ENCODE measurements at places on chromosomes 1 and 21.

GRCh38 chr1:1206966-1207531 is 657 bp upstream of the TNFRSF18 start:
- no peak for DNase-seq

DNA sequence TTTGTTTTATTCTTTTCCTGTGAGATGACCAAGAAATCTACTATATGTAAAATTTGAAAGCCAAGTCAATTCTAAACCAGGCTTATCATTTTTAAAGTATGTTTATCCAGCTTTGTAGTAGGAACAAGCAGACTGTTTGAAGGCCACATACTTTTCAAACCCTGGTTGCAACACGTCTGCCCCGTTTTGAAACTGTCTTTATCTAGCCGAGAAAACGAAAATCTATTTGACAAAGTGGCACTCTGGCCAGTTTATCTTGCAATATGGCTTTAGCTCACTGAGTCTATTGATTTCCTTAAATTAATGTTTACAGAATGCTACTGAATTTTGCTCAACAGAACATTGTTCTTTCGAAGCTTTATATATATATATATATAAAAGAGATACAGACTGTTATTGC is 39.7 kb downstream of the PROX1 start:
- DNase-seq = no peak

GRCh38 chr1:79667848-79668696 is 661.5 kb upstream of the ADGRL4 start:
- no peak for DNase-seq

GRCh38 chr1:61427510-61427909 is 297.4 kb downstream of the TM2D1 start:
- no peak for DNase-seq

- DNase-seq = no peak
Measured at GRCh38 chr1:150365941-150366340, 2.0 kb downstream of the RPRD2 start.

DNA sequence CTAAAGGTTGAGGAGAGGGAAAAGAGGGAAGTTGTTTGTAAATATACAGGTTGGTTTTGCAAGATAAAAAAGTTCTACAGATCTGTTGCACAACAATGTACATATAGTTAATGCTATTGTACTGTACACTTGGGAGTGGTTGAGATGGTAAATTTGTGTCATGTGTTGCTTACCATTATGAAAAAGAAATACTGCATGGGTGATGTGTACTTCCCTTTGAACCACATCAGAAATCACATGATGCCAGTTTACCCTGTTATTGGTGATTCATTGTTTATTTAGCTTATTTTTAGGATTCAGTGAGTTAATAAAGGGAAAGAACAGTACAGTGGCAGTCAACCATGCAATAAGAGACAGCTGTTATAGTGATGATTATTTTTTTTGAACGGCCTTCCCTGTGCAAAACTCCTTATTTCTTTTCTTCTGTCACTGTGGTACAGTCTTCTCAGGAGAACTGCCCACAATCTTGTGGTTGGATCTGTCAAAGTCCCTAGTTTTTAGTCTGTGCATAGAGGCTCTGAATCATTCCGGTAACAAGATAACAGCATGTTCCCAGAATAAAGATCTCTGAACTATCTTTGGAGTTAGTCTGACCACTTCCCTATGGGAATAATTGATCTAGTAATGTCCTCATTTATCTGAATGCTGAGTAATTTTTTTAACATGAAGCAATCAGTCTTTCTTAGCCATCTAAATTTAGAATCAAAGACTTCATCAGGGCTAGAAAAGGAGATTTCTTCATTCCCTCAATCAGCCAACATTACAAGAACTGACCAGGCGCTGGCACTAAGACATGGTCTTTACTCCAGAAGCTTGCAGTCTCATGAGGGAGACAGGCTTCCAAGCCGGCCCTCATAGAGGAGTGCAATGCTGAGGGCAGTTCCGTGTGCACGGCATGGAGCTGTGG is 84.2 kb downstream of the SH3GLB1 start:
- DNase-seq = no peak

- DNase-seq = no peak
Measured at GRCh38 chr1:66245691-66246090, 288.3 kb upstream of the SGIP1 start.

- DNase-seq = no peak
Measured at GRCh38 chr1:244029124-244029523, 22.0 kb upstream of the ZBTB18 start.

DNA sequence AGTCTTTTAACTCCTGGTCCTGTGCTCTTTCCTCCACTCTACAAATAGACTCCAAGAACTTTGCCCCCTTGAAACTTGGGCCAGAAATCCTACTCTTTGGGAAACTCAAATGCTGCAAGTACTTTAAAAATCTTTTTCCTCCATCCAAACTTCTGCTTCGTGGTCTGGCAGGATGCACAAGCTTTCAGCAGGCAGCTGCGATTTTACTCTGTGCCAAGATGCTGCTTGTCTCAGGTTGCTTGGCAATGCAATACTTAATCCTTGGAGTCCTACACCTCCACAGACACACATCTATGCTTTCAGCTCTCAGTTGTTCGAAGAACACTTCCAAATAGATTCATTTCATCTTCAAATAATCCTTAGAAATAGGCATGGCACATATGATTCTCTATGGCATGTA is 435.3 kb upstream of the USP24 start:
- no peak for DNase-seq

DNA sequence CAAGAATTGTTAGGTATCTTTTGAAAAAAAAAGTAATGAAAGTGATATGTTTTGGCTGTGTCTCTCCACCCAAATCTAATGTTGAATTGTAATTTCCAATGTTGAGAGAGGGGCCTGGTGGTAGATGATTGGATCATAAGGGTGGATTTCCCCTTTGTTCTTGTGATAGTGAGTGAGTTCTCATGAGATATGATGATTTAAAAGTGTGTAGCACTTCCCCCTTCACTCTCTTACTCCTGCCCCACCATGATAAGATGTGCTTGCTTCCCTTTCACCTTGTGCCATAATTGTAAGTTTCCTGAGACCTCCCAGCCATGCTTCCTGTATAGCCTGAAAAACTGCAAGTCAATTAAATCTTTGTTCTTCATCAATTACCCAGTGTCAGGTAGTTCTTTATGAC is 70.7 kb downstream of the XCL2 start:
- no peak for DNase-seq

- no peak for DNase-seq
Measured at GRCh38 chr1:241999026-241999425, at the start of gene MAP1LC3C. Gene MAP1LC3C (minus strand): TSS chr1:241999098. CDS start chr1:241999008, 90 bp downstream.

- DNase-seq = no peak
Measured at GRCh38 chr1:15018767-15019166, 134.8 kb upstream of the TMEM51 start.

- DNase-seq = no peak
Measured at GRCh38 chr1:14138687-14139086, 438.7 kb downstream of the PRDM2 start.

- DNase-seq = no peak
Measured at GRCh38 chr1:153525088-153525728, 10.6 kb downstream of the S100A6 start.

DNA sequence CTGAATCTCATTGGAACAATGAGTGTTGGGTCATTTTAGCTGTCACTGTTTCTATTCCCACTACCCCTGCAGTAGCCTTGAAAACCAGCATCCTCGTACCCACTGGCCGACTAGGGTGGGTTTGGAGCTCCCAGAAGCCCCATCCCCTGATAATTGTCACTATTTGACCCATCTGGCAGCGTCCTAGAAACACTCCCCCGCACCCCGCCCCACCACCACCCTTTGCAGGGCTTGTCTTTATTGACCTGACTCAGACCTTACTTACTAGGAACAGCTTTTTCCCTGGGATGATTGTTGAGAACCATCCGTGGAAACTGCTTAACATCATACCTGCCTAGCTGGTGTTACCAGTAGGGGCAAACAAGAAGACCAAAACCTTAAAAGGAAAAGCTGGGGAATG is 28.4 kb upstream of the AGPAT3 start:
- no peak for DNase-seq

GRCh38 chr1:178109348-178110143 is 15.6 kb downstream of the RASAL2 start:
- no peak for DNase-seq

DNA sequence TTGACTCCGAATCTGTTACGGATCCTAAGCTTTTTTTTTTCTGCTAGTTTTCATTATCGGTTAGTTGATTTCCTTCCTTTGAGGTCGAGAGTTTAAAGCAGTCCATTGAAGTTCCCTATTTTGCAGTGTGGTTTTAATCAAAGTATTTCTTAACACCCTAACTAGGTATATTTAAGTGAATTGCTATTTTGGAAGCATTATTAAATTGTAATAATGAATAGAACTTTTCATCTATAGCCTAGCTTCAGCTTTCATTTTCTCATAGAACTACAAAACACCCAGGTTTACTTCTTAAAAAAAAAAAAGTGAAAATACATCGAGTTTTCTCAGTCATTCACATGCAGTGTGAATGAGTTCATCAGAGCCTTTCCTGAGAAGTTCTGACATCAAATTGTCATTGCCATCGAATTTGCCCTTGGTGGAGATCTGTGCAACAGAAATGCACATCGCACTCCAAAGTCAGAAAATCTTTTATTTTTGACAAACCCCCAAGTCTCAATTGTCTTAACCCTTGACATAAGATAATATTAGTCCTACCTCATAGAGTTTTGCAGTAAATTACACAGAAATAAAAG is 1.1 kb upstream of the LBR start:
- DNase-seq = no peak

DNA sequence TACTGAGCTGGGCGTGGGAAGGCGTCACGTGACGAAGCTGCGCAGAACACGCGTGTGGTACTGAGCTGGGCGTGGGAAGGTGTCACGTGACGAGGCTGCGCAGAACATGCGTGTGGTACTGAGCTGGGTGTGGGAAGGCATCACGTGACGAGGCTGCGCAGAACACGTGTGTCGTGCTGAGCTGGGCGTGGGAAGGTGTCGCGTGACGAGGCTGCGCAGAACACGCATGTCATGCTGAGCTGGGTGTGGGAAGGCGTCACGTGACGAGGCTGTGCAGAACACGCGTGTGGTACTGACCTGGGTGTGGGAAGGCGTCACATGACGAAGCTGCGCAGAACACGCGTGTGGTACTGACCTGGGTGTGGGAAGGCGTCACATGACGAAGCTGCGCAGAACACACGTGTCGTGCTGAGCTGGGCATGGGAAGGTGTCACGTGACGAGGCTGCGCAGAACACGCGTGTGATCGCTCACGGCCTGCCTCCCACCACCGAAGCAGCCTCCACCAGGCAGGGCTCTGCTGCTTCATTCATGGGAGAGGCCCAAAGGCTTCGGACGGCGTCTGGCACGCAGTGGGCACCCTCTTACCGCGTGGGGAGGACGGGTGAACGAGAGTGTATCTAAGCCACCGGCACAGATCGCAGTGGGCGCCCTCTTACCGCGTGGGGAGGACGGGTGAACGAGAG is 24.0 kb downstream of the CFAP74 start:
- no peak for DNase-seq

DNA sequence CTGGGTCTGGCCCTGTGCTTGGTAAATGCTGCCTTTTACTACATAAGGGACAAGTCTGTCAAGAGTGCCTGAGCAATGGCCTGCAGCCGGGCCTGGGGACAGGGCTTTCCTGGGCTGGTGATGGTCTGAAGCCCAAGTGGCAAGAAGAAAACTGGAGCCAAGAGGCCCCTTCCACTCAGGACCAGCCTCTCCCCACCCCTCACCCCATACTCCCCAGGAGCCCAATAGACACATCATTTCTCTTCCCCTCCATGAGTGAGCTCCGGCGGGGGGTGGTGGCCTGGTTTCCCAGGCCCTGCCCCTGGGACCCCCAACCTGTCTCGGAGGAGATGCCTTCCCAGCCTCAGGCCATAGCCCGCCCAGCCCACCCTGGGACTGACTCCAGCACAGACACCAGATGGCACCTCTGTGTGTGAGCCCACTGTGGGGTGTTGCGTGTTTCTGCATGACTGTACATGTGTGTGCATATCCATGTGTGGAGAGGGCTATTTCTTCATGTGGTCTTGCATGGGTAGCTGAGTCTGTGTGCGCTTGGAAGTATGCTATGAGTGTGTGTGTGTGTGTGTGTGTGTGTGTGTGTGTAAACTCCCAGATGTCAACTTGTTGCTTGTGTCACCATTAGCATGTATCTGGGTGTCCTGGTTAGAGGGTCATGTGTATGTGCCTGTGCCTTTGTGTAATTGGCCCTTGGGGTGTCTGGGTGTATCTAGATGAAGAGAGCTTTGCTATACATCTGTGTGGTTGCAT is 14.3 kb upstream of the LRP8 start:
- no peak for DNase-seq

- DNase-seq = no peak
Measured at GRCh38 chr1:25874635-25875153, 814 bp downstream of the PAQR7 start.

DNA sequence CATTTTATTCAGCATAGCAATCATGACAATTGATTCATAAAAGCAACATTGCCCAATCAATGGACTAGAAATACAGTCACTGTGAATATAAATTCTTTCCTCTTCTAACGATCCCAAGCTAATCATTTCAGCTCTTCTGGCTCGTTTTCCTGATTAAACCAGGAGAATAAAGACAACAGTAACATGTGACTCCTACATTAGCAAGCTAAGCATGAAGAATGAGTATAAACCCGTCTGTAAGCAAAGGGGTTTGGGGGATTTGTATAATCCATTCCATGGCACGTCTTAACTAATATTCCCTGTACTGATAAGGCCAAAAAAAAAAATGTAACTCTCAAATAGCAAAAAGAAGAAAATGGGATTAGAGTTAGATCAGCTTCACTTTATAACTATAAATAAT is 21.6 kb downstream of the IRF2BP2 start:
- no peak for DNase-seq

DNA sequence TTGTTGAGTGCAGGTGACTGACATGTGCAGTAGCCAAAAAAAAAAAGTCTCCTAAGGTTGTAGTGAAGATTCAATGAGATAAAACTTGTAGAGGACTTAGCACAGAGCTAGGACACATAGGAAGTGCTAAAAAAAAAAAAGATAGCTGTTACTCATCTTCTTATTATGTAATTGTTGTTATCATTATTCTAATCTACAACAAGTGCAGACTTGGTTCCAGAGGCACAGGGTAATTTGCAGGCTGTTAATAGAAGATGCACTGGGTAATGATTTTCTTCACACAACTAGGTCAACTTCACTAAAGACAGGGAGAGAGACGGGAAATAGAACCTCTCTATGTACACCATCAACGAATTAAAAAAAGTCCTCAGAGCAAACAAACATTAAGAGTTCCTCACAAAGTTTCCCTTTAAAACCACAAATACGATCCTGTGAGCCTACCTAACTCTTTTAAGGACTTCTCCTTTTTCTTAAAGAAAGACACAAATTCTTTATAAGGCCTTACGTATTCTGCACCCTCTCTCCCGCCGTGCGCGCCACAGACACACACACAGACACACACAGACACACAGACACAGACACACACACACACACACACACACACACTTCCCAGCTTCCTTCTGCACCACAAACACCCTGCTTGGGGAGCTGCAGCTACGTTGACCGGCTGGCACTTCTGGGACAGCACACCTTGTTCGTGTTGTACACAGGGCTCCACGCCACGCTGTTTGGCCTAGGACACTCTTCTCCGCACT is 49.8 kb upstream of the GADD45A start:
- no peak for DNase-seq

DNA sequence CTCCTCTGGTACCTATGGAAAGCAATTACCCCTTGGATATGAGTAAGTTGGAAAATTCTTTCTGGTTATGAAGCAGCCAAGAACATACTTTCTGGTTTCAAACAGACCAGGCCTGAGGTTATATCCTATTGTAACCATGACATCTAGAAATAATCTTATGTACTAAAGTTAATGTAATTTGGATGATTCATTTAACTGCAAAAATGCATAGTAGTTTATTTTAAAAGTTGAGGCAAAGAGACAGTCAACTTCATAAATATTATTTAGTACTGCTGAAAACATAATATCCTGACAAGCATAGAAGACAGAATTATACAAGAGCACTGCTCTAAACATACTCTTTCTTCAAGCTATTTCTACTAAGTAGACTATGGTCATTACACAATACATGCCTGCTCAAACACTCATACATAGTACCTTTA is 25.5 kb downstream of the ODF2L start:
- no peak for DNase-seq
